ENCODE measurements at places on chromosomes 1 and 21.

- DNase-seq: no peak
Measured at GRCh38 chr1:14297356-14297755, 301.1 kb upstream of the KAZN start.

DNA sequence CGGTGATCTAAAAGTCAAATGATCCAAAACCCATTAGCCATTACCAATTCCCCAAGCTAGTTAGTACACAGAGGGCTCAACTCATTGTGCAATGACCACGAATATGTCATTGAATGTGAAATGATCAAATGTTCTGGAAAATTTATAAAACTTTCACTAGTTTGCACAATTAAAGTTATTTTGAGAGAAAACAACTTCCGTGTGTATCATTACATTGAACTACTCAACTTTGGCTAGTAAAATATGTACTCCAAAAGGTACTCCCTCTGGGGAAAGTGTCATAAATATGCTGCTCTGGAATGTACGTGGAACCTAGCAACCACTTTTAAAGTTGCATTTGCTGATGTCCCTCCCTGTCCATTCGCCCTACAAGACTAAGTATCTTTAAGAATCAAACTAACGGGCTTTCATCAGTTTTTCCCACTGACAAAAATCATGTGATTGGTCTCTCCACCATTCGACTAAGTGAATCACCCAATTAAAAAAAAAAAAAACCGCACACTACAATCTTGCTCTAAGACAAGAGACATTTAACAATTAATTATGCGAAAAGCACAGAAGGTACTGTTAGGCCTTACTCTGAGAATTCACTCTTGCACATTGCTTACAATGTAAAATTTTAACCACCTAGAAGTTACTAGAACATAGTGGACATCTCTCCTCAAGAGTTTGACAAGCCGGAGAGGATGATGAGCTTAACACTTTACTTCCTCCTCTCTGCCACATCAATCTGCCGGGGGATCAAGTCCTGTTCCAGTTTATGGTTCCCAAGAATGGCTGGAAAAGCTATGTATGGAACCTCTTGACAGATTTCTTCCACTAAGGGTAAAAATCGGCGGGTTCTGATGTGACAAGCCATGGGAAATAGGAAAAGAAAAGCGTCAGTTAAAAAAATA lies 1.2 kb downstream of the ACBD3 start:
- no peak for DNase-seq

- DNase-seq: no peak
Measured at GRCh38 chr1:71414179-71414578, 333.3 kb upstream of the ZRANB2 start.

GRCh38 chr1:42043811-42044210 lies 109.4 kb upstream of the GUCA2B start:
- DNase-seq: no peak

- no peak for DNase-seq
Measured at GRCh38 chr1:180969434-180969833, 53.2 kb downstream of the STX6 start.

DNA sequence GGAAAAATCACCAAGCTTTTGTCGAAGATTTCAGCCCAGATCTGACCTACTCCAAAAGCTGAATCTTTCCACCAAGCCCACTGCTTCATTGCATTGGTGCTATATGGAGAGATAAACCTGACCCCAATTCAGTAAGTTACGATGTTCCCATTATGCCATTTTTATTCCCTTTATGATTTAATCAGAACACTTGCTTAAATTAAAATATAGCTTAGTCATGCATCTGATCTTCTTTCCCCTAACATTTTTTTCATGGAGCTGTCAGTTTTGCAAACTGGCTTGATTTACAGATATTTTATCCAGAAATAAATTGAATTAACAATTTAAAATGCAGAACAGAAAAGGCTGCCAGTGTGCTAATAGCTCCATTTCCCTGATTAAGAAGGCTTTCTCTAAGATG lies 503.5 kb upstream of the C1orf87 start:
- no peak for DNase-seq

GRCh38 chr1:194084755-194085154 lies 898.3 kb upstream of the B3GALT2 start:
- no peak for DNase-seq

DNA sequence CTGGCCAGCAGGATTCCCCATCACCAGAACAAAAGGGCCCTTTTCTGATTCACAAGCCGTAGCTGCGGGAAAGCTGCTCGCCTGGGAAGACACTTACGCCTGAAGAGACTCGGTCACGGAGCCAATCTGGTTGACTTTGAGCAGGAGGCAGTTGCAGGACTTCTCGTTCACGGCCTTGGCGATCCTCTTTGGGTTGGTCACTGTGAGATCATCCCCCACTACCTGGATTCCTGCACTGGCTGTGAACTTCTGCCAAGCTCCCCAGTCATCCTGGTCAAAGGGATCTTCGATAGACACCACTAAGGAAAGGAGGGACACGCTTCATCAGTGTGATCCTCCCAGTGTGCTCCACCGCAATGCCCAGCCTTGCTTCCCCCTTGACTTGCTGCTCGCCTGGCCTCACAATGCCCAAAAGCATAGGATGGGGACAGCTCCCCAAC lies 14.7 kb downstream of the ENO1 start:
- DNase-seq: no peak

GRCh38 chr1:193284219-193284618 lies 97.8 kb upstream of the B3GALT2 start:
- DNase-seq: no peak

DNA sequence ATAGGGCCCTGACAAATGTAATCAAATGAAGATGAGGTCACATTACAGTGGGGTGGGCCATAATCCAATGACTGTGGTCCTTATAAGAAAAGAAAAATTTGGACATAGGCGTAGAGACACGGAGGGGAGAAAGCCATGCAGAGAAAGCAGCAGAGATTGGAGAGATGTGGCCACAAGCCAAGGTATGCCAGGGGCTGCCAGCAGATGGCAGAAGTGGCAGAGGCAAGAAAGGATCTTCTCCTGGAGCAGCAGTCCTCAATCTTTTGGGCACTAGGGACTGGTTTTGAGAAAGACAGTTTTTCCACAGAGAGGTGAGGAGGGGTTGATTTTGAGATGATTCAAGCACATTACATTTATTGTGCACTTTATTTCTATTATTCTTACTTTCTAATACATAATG lies 355.1 kb downstream of the NPHP4 start:
- DNase-seq: no peak

DNA sequence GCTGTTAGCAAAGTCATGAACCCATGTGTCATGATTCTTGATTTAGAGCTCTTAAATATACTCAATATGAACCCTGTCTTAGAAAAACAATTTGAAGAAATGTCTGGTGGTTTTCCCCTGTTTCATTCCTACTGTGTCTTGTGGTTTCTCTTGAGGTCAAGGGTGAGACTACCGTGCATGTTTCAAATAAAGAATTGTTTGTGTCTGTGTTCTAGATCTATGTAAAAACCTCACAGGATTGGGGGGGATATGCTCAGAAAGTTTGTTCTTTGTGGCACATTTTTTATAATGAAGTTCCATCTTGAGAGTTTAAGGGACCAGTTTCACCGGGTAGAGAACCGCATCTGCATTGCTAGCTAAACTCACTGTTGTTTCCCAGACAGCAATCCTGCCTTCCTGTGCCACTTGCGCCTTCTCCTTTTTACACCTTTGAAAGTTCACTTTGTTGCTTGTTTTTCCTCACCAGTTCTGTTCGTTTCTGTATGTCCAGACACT lies 30.9 kb upstream of the CACYBP start:
- no peak for DNase-seq

GRCh38 chr1:222234351-222234750 lies 313.6 kb downstream of the HHIPL2 start:
- no peak for DNase-seq

- peak; percentile 69 for DNase-seq
Measured at GRCh38 chr1:243507672-243508302, 251.9 kb downstream of the SDCCAG8 start.

All from retina (tissue), 1 donor.